ENCODE measurements at places on chromosomes 7 and 10. TPM values are rescaled to one million over a fixed set of nuclear protein-coding genes. Genes with fewer than 3 reads are reported as not detected.

DNA sequence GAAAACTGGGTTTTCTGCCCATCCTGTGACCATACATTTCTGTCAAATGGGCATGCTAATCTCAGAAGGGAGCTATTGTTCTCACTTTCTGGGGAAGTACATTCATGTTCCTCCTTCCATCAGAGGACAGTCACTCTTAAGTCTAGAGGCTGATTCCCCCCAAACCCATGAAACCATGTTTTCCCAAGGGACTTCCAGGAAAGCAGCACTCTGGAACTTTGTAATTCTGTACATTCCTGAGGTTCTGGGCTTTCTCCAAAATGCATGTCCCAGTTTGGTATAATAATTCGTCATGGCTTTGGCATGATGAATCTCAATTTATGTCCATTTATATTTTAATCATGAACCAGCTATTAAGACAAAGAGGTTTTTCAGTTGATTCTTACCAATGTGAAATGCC lies 688.1 kb downstream of the LRMDA start:
- H3K4me1 ChIP-seq = no peaks in the 10 kb centered on the region
- DNase-seq = no peak
- no peaks in the 10 kb centered on the region for H3K27me3 ChIP-seq
- H3K4me3 ChIP-seq = no peak overlapping the region
- H3K27ac ChIP-seq = no peak overlapping the region

- no peaks in the 10 kb centered on the region for H3K4me1 ChIP-seq
- DNase-seq = no peak
- no peak overlapping the region for H3K27ac ChIP-seq
- no peaks in the 10 kb centered on the region for H3K36me3 ChIP-seq
These were observed 100.6 kb downstream of the MICU1 start for GRCh38 chr10:72525277-72525676.

GRCh38 chr7:37376386-37376785 lies 72.3 kb downstream of the ELMO1 start:
- peaks cover 15% of the 10 kb centered on the region for H3K4me1 ChIP-seq
- H3K27me3 ChIP-seq = no peaks in the 10 kb centered on the region

GRCh38 chr10:929960-930624 lies 1.4 kb downstream of the LARP4B start:
- H3K27ac ChIP-seq = peak overlapping the region; percentile 96
- H3K36me3 ChIP-seq = peaks cover 16% of the 10 kb centered on the region
- no peak for DNase-seq
- peaks cover 36% of the 10 kb centered on the region for H3K4me1 ChIP-seq
- no peaks in the 10 kb centered on the region for H3K27me3 ChIP-seq
- peak overlapping the region; percentile 99 for H3K4me3 ChIP-seq

- H3K36me3 ChIP-seq = no peaks in the 10 kb centered on the region
- DNase-seq = no peak
- peaks cover 83% of the 10 kb centered on the region for H3K4me1 ChIP-seq
These were observed 28.9 kb upstream of the RBM20 start for GRCh38 chr10:110615057-110615747.

DNA sequence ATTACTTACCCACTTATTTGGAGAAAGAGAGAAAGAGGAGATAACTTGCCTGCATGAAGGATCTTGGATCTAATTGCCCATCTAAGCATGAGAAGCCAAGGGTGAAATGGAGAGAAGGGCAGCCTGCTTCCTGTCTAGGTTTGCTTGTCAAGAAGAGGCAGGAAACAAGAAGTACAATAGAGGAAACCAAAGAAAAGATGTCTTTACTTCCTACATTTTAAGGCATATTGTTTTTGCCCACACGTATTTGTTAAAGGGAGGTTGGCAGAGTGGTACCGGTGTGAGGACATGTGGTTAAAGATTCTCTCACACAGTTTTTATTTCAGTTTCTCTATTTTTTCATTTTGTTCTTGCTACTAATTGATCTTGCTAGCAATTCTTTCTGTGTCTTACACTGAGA lies 6.0 kb upstream of the TAS2R38 start:
- H3K36me3 ChIP-seq = no peaks in the 10 kb centered on the region
- H3K4me3 ChIP-seq = no peak overlapping the region
- H3K4me1 ChIP-seq = peaks cover 12% of the 10 kb centered on the region
- H3K27ac ChIP-seq = no peak overlapping the region
- DNase-seq = no peak

GRCh38 chr10:17282311-17282710 lies 54.3 kb downstream of the VIM start:
- no peak for DNase-seq
- no peaks in the 10 kb centered on the region for H3K4me1 ChIP-seq
- H3K36me3 ChIP-seq = no peaks in the 10 kb centered on the region
- peaks cover under 1% of the 10 kb centered on the region for H3K27me3 ChIP-seq

GRCh38 chr7:135353832-135354231 lies 120.2 kb downstream of the STRA8 start:
- H3K36me3 ChIP-seq = no peaks in the 10 kb centered on the region
- H3K4me1 ChIP-seq = peaks cover 5% of the 10 kb centered on the region
- H3K4me3 ChIP-seq = no peak overlapping the region
- H3K27me3 ChIP-seq = peaks cover 8% of the 10 kb centered on the region
- no peak overlapping the region for H3K27ac ChIP-seq

DNA sequence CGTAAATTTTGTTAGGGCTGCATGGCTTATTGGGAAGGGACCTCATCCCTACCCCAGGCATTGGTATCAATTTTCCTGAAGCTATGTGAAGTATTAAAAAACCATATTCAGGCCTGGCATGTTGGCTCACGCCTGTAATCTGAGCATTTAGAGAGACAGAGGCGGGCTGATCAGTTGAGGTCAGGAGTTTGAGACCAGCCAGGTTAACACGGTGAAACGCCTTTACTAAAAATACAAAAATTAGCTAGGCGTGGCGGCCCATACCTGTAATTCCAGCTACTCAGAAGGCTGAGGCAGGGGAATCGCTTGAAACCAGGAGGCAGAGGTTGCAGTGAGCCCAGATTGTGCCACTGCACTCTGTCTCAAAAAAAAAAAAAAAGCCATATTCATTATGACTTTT lies 7.1 kb downstream of the TASOR2 start:
- no peak for DNase-seq
- H3K27me3 ChIP-seq = no peaks in the 10 kb centered on the region
- peak overlapping the region; percentile 73 for H3K4me3 ChIP-seq
- H3K4me1 ChIP-seq = peaks cover 67% of the 10 kb centered on the region

DNA sequence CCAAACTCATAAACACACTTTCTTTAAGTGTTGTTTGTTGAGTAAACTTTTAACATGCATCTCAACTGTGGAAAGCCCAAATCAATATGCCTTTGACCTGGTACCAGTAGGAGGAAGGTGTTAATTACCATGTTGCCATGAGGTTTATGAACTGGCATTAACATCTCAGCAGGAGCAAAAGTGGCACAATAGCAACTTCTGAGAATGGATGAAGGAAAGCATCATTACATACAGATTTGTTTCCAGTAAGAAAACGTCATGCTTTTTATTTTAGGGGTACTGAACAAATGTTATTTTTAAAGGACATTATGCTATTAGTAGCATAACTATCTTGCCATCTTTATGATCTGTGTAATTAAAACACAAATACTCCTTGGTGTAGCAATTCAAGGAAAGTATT lies 51.1 kb downstream of the ARMC3 start:
- no peak overlapping the region for H3K4me3 ChIP-seq
- no peak for DNase-seq
- no peak overlapping the region for H3K27ac ChIP-seq
- H3K4me1 ChIP-seq = no peaks in the 10 kb centered on the region
- H3K27me3 ChIP-seq = peaks cover 4% of the 10 kb centered on the region
- no peaks in the 10 kb centered on the region for H3K36me3 ChIP-seq

MRPS16 gene
- total RNA-seq = 158 TPM

FAM237B gene
- not detected for total RNA-seq

CYP26C1 gene
- not detected for total RNA-seq

Measured in activated T-helper 1 cell treated with anti-CD3 and anti-CD28 coated beads, Interleukin-12 subunit alpha, Interleukin-12 subunit beta, Interleukin-2, Interleukin-4 antibody, amounts not matched to agents 30 ng/mL and 10 ng/mL and 1 ng/mL, durations not matched to agents 14 hours and 24 hours and 36 hours (primary cell).